ENCODE measurements at places on chromosomes 1 and 21.

DNA sequence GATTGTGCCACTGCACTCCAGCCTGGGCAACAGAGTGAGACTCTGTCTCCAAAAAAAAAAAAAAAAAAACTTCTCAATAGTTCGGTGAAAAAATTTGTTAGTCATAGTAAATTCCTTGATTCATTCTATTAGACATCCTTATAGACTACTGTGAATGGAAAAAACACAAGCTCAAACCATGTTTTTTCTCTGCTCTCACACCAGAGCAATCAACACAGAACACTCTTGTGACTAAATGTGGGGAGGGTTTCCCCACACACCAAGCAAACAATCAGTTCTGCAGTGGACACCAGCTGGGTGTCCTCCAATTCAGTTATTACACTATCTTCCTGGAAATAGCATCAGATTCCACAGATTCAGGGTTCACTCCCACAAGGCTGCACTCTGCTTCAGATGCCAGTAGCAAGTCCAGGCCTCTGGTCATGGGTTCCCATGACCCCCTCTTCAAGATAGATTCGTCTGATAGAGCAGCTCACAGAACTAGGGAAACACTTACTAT lies 69.1 kb upstream of the TEKT2 start:
- DNase-seq: no peak

- no peak for DNase-seq
Measured at GRCh38 chr1:85062425-85063026, 14.2 kb upstream of the MCOLN3 start.

- no peak for DNase-seq
Measured at GRCh38 chr1:39574646-39575045, 1.9 kb downstream of the PABPC4 start.

- DNase-seq: no peak
Measured at GRCh38 chr1:175158170-175158591, 34.4 kb downstream of the KIAA0040 start.

GRCh38 chr1:115343200-115343737 lies 5.2 kb upstream of the NGF start:
- DNase-seq: no peak

GRCh38 chr1:213513006-213513405 lies 462.0 kb downstream of the RPS6KC1 start:
- DNase-seq: no peak

GRCh38 chr1:44227211-44227610 lies 13.9 kb downstream of the DMAP1 start:
- no peak for DNase-seq

DNA sequence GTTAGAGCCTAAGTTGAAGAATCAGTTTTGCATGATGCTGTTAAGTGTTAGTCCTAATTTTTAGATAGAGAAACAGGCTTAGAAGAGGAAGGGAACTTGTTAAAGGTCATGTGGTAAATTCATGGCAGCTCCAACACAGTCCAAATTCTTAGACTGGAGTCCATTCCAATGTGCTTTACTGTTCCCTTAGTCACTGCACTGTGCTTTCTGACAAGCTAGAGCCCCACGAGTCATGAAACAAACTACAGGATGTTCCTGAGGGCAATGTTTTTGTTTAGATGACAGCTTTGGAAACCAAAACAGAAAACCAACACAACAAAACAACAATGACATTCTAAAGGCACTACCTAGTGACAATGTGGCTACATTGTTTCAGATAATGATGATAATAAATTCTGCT lies 23.1 kb upstream of the RGS4 start:
- no peak for DNase-seq

GRCh38 chr1:6982860-6983259 lies 197.6 kb downstream of the CAMTA1 start:
- no peak for DNase-seq

DNA sequence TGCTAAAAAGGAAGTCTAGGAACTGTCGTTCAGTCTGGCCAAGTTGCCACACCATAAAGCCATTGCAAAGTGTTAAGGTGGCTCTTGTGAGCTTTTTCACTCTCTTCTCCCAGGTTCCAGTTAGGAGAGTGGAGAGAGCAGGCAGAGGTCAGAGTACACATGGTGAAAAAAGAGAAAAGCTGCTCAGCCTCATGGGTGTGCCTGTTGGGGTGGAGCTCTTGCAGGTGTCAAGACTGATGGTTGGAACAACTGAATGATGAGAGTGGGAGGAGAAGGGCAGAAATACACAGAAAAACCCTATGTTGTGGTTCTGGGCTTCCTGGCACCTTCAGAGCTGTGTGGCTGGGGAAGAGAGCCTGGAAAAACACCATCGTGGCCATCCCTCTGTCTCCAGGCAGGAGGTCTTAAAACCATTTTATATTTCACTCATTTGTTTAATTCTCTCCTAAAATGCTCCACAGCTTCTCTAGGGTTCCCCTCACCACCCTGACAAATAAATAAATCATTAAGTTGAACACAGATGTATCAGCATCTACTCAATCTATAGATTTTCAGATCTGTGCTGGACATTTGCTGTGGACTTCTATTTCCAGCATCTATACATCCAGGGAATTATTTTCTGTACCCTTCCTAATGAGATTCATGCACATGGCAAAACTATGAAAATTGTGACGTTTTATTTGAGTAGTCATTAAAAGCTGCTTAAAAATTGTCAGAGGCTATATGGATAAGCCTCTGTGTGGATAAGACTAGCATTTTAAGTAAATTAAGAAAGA lies 17.5 kb downstream of the UBASH3A start:
- DNase-seq: no peak
